Inflammatory macrophage treated with lipopolysaccharide for 1 hour (primary cell): ENCODE measurements at places on chromosomes 12 and 14.

DNA sequence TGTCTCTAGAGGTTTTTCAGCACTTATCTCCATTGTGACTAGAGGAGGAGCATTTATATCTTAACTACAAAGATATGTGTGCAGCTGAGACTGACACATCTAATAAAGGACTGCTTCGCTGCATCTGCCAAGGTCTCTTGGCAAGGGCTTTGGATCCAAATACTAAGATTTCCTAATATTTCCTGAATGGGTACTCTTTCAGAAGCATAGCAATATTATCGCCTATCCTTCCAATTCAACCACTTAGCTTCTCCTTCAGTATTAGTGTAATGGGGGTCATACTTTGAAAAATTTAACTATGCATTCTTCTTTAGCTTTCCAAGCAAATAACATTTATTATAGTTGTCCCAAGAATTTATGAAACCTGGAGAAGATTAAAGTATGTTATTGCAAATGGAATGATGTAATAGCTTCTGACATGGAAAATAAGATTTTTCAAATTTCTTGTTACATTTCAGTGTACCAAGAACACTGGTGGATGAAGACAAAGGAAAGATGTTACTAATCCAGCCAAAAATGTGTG is 243.0 kb upstream of the PDE3A start:
- DNase-seq = no peak

- DNase-seq = no peak
Observed at GRCh38 chr14:69848903-69849391, 30.3 kb upstream of the SMOC1 start.

GRCh38 chr14:75449696-75450095 is 21.9 kb downstream of the JDP2 start:
- no peak for DNase-seq

GRCh38 chr12:116933091-116933490 is 22.3 kb downstream of the FBXW8 start:
- DNase-seq = no peak

GRCh38 chr12:34302131-34302885 is 280.0 kb downstream of the ALG10 start:
- no peak for DNase-seq

GRCh38 chr14:34081101-34081575 is 130.3 kb upstream of the EGLN3 start:
- no peak for DNase-seq

DNA sequence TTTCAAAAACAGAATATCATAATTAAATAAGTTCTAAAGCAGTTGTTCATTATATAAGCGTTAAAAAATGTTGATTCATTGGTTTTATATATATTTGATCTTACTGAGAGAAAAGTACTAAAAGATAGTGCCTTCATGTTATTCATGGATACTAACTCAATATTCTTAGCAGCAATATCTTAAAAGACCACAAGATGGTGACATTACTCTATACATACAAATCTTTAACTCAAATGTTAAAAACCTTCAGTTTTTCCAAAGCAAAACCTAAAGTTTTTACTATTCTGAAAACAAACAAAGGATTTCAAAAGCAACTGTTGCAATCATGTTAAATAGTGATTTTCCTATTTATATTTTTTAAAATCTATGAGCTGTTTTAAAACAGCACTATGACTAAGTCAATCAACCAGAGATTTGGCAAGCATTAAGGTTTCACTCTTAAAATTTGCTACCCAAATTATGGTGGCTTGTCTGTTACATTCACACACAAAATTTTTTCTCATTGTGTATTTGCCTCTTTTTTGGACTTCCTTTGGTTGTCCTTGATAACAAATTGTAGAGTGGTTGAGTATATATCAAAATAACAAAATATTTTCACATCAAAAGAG is 50.1 kb upstream of the RERGL start:
- peak; percentile 82 for DNase-seq

DNA sequence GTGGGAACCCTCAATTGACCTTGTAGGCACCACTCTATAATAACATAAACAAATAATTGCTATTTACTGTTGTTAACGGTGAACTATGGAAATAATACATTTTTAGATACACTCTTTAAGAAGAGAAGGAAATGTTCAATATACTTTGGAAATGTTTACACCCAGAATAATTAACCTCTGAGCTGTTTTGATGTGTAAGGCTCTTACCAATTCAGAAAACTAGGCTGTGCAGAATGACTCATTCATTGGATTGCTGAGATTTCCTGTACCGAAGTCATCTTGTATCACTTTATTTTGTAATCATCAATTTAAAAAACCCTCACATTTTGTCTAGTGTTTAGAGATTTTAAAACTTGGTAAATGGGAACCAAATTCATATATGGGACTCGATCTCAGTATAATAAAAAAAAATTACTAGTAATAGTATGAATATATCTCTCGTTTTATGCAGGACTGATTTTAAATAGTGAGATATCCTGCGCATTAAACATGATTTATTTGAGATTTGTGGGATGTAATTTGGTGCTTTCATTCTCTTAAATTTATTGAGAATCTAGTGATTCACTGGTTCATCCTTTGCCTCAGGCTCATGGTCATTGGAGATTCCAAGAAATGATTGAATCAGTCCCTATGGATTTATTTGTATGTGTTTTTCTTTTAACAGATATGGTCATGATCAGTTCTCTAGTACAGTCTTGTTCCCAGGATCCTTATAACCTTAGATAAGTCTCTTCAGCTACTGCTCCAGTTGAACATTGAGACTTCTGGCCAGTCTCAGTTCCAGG is 3.9 kb downstream of the SAMD4A start:
- peak; percentile 20 for DNase-seq

DNA sequence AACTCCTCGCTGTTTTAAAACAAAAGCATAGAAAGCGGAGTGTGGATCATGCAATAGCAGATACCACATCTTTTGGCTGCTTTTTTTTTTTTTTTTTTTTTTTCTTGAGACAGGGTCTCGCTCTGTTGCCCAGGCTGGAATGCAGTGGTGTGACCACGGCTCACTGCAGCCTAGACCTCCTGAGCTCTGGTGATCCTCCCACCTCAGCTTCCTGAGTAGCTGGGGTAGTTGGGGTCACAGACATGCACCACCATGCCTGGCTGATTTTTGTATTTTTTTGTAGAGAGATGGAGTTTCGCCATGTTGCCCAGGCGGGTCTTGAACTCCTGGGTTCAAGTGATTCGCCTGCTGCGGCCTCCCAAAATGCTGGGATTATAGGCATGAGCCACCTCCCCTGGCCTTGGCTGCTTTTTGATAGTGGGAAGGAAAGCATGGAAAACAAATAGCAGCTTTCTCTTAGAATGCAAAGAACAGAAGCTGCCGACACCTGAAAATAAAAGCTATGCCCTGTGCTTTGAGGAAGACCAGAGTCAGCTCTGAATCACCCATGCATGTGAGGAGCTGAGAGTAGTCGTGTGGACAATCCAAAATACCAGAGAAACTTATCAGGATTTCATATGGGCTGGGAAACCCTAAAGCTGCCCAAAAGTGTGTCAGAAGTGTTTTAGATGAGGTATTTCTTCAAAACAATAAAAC is 3.6 kb upstream of the ELK3 start:
- DNase-seq = no peak

DNA sequence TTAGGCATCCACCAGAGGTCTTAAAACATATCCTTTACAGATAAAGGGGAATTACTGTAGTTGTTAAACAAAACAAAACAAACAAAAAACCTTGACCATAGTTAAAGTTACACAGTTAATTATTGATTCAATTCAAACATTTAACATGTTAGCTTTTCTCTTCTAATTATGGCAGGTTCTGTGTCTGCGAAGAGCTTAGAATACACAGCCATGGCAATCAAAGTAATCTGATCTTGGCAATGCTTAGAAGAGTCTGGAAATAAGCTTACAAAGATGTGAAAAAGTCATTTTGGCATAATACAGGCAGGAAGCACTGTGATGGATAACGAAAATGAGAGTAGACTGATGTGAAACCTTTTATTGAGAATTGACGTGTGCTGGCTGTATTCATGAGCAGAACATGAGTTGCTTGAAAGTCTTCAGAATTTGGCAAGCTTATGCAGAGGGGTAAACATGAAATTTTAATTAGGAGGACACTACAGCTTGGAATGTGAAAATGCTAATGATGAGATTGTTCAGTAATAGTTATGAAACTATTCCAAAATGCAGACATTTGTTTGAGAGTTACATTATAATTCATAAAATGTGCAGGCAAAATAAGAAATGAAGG is 629.6 kb downstream of the FSCB start:
- no peak for DNase-seq

DNA sequence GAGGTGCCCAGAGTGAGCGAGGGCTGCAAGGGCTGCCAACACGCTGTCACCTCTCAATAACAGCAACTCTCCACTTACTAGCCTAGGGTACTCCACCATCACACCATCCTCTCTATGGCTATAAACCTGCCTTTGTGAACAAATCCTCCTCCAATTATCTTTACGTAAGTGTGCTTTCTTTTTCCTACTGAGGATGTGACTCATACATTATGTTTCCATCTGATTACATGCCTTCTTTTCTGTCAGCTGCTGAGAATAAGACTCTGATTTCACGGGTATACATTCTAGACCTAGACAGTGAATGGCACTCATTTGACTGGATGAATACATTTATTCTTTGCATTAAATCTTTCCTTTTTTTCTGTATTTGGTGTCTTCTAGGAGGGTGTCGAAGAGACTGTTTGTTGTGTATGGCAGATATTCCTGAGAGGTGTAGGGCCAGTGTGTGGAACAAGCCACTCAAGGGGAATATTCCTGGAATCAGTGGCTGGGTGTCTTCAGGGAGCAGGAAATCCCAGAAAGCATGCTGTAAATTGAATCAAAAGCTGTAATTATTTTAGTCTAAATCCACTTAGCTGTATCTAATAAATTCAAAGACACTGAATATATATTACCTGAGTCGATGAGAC is 327.3 kb upstream of the TMTC1 start:
- no peak for DNase-seq

DNA sequence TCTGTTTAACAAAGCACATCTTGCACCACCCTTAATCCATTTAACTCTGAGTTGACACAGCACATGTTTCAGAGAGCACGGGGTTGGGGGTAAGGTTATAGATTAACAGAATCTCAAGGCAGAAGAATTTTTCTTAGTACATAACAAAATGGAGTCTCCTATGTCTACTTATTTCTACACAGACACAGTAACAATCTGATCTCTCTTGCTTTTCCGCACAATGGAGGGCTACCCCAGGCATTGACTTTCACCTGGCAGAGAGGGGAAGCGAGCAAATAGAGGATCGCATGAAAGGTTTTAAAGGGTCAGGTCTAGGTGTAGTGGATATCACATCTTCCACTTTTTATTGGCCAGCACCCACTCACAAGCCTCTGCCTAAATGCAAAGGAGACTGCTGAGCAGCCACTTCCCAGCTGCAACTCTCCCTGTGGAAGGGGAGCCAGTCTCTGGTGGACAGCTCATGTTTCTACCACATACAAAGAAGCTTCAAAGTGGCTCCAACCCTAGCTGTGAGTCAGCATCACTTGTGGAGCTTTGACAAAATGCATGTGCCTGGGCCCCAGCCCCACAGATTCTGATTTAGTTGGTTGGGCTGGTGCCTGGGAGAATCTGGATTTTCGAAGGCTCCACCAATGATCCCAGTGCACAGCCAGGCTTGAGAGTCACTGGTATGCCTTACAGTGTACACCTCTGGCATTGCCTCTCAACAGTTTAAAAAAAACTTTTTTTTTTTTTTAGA is 7.2 kb upstream of the FNTB start:
- DNase-seq = no peak

GRCh38 chr12:52946797-52947547 is 1.9 kb upstream of the KRT18 start:
- DNase-seq = no peak

- no peak for DNase-seq
Observed at GRCh38 chr14:36426836-36427235, 93.2 kb downstream of the NKX2-1 start.

- no peak for DNase-seq
Observed at GRCh38 chr14:102805941-102806340, 28.7 kb downstream of the TRAF3 start.

DNA sequence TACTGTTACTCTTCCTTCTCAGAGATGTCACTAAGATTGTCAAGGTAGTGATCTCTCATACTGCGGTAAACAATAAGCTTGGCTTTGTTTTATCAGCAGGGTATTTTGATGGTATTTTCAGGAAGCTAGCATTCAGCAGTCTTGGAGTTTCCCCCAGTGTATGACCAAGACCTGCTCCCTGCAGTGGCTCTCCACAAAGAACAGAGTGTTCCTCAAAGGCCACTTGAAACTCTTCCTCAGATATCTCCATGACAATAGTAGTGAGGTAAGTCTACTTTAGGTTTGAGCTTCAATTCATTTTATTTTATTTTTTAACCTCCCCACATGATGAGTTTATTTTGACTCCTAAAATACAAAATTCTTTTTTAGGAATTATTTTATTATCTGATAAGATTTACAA is 74.0 kb upstream of the G2E3 start:
- no peak for DNase-seq

GRCh38 chr12:5376591-5377207 is 55.2 kb upstream of the NTF3 start:
- DNase-seq = no peak

- DNase-seq = no peak
Observed at GRCh38 chr12:32765906-32766305, 10.2 kb upstream of the YARS2 start.

GRCh38 chr12:114165921-114166320 is 199.8 kb upstream of the RBM19 start:
- DNase-seq = no peak

GRCh38 chr14:90732139-90732538 is 84.1 kb downstream of the TTC7B start:
- peak; percentile 84 for DNase-seq

DNA sequence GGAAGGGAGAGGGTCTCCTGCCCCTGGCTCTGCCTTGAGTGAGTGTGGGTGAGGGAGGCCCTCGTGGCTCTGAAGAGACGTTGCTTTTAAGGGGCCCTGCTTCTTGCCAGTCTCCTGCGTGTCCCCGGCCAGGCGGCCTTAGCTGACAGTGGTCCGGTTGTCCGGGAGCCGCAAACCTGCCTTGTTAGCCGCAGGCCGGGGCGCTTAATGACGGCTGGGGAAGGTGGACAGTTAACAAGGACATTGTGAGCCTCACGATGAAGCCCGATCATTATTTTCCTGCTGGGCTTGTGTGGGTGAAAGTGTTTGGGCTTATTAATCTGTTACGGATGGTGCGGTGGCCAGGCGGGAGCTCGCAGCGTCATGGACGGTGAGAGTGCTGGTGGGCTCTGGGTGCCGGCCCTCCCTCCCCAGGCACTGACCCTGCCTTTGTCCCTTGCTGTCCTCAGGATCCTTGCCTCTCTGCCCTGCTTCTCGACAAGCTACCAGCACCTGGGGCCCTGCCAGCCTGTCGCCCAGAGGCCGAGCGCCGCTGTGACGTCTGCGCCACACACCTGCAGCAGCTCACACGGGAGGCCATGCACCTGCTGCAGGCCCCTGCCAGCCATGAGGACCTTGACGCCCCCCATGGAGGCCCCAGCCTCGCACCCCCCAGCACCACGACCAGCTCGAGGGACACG is 13.3 kb downstream of the KIF26A start:
- no peak for DNase-seq

GRCh38 chr14:98189511-98189910 is 1082.5 kb downstream of the BCL11B start:
- DNase-seq = no peak
